Myocyte (in vitro differentiated cells): ENCODE measurements at places on chromosomes 4 and X. TPM values are rescaled to one million over a fixed set of nuclear protein-coding genes. Genes with fewer than 3 reads are reported as not detected.

DNA sequence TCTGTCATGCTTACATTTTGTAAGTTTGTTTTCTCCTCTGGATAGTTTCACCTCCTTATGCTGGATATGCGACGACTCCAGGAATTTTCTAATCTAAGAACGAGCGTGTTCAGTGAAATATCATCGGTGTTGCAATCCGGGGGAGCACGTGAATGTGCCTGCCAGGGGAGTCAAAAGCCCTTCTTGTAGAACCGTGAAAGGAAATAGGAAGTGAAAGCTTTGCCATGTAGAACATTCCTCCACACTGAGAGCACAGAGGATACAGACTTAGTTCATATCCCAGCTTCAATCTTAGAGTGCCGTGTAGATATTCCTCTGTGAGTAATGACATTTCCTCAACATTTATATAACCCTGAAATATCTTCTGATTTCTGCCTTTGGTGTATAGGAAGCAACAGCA lies 121.2 kb downstream of the VEGFC start:
- DNase-seq, result no peak

DNA sequence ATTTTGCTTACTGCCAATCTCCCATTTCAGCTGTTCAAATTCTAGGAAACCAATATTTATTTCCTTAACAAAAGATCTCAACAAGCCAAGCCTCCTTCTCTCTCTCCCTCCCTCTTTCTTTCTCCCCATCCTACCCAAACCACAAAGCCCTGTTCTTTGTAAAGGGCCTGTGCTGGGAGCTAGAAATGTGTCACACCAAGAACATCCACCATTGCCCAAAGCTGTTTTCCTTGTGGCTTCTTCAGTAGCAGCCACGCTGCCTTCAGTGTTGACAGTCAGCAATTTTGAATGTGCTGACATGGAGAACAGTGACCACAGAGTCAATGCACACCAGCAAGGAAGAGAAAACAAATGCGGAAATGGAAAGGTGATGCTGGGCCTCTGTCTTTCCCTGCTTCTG lies 203.0 kb downstream of the MAML3 start:
- peak; percentile 88 for DNase-seq

GRCh38 chr4:168811786-168812651 lies 198.0 kb downstream of the CBR4 start:
- DNase-seq, result peak; percentile 62

- no peak for DNase-seq
Observed at GRCh38 chr4:89615051-89615450, 221.9 kb downstream of the SNCA start.

DNA sequence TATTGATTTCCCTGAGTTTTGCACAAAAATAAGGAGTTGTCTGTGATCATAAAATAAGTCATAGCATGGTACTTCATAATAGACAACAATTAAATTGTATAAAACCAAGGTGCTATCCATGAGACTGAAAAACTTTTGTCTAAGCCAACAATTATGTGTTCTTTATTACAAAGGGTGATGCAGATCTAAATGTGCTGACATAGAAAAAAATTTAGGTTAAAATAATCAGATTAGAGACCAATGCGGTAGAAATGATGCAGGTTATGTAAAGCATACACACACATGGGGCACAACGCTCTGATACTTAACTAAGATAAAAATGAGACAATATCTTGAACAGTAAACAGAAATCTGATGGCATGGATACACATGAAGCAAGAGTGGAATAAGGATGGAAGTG lies 113.3 kb downstream of the PWWP3B start:
- no peak for DNase-seq

- DNase-seq, result peak; percentile 30
Observed at GRCh38 chr4:83906561-83906960, 370.7 kb downstream of the GPAT3 start.

DNA sequence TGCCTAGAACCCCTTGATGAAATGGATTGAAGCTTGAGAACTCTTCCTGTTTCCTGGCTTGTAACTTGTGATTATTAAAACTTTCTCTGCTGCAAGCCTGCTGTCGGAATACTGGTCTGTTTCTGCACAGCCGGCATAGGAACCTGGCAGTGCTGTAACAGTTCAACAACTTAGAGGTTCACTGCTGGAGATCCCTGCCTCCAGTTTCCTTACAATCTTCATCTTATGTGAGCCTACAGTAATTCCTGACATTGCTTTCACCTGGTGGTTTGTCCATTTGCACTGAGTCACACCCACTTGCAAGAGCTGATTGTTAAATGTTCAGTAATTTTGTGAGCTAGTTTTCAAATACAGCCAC lies 1.3 kb upstream of the SEPSECS start:
- peak; percentile 11 for DNase-seq

GRCh38 chrX:109936114-109936513 lies 66.8 kb upstream of the TMEM164 start:
- no peak for DNase-seq

- no peak for DNase-seq
Observed at GRCh38 chr4:67638136-67638535, 62.8 kb downstream of the UBA6 start.

DNA sequence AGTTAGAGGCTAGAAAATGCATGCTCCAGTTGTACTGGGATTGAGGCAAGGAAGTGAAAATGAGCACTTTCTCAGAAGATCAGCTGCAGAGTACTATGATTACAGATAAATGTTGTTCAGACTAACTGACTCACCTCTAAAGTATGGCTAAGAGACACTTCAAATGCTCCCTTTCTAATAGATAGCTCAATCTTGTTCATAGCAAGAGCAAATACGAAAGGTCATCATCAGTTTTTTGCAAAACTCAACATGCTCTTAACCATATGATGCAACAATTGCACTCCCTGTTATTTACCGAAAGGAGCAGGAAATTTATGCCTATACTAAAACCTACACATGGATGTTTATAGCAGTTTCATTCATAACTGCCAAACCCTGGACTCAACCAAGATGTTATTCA lies 838.4 kb upstream of the INTU start:
- no peak for DNase-seq

- DNase-seq, result no peak
Observed at GRCh38 chrX:16587836-16588235, 62.1 kb upstream of the S100G start.

- DNase-seq, result peak; percentile 18
Observed at GRCh38 chr4:27055221-27055760, 194.7 kb downstream of the STIM2 start.

- peak; percentile 96 for DNase-seq
Observed at GRCh38 chrX:77899081-77899828, at the start of gene COX7B. TSS of gene COX7B (plus strand) at chrX:77899468. CDS start at chrX:77899554, 86 bp downstream.

- no peak for DNase-seq
Observed at GRCh38 chrX:149230689-149231088, 274.4 kb downstream of the IDS start.

DNA sequence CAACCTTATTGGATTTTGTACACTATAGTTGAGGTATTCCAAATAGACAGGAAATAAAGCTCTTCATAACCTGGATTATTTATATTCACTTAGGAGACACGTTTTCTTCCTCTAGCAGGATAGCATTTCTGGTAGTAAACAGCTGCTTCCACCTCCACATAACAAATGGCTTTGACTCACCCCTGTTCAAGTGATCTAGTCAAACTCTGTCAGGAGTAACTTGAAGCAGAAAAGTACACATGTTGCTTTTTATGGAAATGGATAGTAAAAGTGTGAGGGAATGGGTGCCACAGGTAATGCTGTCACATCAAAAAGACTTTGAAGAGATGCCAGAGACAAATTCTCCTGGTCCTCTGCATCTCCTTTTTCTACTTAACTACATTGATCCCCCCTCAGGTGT lies 258.7 kb upstream of the SLC7A11 start:
- peak; percentile 44 for DNase-seq

GRCh38 chr4:138192113-138192512 lies 50.0 kb downstream of the SLC7A11 start:
- DNase-seq, result no peak

DNA sequence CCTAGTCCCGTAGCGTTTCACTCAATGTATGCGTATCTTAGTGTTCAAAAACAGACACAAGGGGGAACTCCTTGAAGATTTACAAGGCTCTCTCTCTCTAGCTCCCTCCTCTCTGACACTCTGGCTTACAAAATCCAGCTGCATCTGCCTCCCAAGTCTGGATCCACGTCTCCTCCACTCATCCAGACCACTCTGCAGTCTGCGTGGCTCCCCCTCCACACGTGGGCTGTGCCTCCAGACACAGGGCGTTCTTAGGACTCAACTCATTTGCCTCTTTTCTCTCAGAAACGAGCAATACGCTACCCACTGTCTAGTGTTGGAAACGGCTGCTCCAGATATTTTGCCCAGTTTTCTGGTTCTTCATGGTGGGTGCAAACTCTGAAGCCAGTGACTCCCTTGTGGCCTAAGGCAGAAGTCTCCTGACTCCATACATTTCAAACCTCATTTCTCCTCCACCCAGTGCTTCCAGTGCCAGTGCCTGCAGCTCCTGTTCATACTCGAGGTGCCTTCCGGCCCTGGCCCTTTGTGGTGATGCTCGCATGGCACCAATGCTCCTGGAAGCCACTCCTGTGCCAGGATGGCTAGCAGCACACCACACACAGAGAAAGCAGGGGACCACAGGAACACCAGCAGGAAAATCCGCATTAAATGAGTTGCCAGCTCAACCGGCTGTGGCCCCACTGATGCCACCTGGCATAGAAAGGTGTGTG lies 24.1 kb downstream of the NAT8L start:
- DNase-seq, result no peak

DNA sequence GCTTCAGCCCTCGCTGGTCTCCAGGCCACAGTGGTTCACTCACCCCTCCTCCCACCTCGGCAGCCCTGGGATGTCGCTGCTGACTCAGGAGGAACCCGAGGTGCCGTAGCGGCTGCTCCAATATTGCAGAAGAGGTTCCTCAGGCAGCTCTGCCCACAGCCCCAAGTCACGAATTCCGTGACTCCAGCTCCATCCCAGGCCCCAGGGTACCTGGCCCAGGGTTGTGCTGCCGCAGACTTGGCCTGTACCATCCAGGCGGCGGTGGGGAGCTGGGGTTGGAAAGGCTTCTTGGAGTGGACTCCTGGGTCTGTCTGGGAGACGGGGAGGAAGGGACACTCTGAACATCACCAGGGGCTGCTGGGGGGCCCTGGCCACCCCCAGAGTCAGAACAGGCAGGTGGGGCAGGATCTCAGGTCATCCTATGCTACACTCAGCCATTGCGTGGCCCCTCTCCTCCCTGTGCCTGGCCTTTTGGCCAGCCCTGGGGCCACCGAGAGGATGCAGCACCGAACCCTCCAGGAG lies 728 bp upstream of the HGFAC start:
- DNase-seq, result no peak

GRCh38 chr4:90127706-90128345 lies 632 bp downstream of the CCSER1 start:
- no peak for DNase-seq

- DNase-seq, result peak; percentile 40
Observed at GRCh38 chr4:673349-674091, 556 bp downstream of the ATP5ME start.

GRCh38 chr4:26178854-26179253 lies 142.0 kb upstream of the RBPJ start:
- no peak for DNase-seq

DNA sequence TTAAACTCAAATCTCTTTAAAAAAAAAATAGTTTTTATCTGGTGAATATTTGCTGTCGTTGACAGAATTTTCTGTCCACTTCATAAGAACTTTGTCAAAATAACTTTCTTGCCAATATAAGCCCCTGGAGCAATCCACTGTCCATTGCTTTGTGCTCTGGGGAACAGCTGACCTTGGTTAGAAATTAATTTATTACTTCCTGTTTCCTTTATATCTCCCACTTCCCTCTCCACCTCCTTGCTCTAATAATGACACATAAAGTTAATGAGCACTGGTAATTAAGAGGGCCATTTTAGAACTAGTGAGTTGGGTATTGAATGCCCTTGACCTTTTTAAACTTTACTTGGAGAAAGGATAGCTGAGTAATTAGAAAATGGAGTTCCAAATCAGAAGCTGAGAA lies 151.3 kb upstream of the LEF1 start:
- DNase-seq, result no peak

GRCh38 chr4:184200296-184200695 lies 17.4 kb downstream of the ENPP6 start:
- no peak for DNase-seq

GRCh38 chr4:136637071-136637777 lies 895.1 kb downstream of the PCDH18 start:
- peak; percentile 19 for DNase-seq

DNA sequence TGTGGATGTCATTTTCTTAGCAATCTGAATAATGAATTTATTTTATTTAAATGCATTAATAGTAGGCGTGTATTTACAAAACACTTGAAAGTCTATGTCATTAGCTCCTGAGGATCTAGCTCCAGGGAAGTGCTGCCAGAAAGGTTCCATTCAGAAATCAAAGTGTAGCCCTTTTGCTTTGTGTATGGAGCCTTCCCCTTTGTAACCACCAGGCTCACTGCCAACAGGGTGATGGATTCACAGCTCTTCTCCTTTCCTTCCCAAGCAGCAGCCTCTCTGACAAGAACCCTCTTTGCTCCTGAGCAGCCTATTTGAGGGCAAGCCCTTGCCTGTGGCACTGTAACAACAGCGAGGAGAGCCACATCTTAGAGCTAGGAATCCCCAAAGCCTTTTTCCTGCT lies 286.0 kb upstream of the RASGEF1B start:
- DNase-seq, result no peak

GRCh38 chrX:45727761-45728160 lies 527.1 kb upstream of the DIPK2B start:
- no peak for DNase-seq

DNA sequence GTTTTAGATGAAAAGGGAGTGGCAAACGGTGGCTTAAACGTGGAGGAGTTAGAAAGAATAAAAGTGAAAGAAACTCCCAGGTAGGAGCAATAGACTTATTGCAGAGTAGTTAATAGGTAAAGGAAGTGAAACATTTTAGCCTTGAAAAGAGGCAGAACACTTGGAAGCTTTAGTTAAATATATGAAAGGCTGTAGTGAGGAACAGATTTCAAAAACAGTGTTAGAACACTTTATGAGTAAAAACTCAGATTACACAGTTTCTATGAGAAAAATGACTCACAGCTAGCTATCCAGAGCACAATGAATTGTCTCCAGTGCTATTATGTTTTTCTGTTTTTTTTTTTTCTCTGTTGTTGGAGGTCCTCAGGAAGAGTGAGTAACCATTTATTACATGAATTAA lies 45.8 kb downstream of the TACR3 start:
- DNase-seq, result no peak

- no peak for DNase-seq
Observed at GRCh38 chrX:45435481-45435880, 234.8 kb upstream of the DIPK2B start.

GRCh38 chr4:20576861-20577260 lies 123.4 kb upstream of the PACRGL start:
- no peak for DNase-seq

The ZCCHC13 gene
- total RNA-seq, result not detected in 2 replicates

The GRIPAP1 gene
- total RNA-seq, result 22.4 and 24.4 TPM in 2 replicates

The NDST3 gene
- not detected in 2 replicates for total RNA-seq

The RASGEF1B gene
- 0.21 TPM in 1 of 2 replicates, not detected in the other for total RNA-seq

The FMR1NB gene
- not detected in 2 replicates for total RNA-seq

The HSFX3 gene
- 0.32 TPM in 1 of 2 replicates, not detected in the other for total RNA-seq

The ARHGEF9 gene
- 28.8 and 41.9 TPM in 2 replicates for total RNA-seq

The XAGE2 gene
- not detected in 2 replicates for total RNA-seq

The UGT2B7 gene
- total RNA-seq, result 0.43 and 1.5 TPM in 2 replicates

The GDPD2 gene
- total RNA-seq, result not detected in 2 replicates

The NMU gene
- not detected in 2 replicates for total RNA-seq

The PNMA6E gene
- not detected in 2 replicates for total RNA-seq
